ENCODE measurements at places on chromosomes 11 and 22. TPM values are rescaled to one million over a fixed set of nuclear protein-coding genes. Genes with fewer than 3 reads are reported as not detected.

KCNQ1 gene
- 32.7 TPM for total RNA-seq

FGF4 gene
- total RNA-seq: not detected

DNA sequence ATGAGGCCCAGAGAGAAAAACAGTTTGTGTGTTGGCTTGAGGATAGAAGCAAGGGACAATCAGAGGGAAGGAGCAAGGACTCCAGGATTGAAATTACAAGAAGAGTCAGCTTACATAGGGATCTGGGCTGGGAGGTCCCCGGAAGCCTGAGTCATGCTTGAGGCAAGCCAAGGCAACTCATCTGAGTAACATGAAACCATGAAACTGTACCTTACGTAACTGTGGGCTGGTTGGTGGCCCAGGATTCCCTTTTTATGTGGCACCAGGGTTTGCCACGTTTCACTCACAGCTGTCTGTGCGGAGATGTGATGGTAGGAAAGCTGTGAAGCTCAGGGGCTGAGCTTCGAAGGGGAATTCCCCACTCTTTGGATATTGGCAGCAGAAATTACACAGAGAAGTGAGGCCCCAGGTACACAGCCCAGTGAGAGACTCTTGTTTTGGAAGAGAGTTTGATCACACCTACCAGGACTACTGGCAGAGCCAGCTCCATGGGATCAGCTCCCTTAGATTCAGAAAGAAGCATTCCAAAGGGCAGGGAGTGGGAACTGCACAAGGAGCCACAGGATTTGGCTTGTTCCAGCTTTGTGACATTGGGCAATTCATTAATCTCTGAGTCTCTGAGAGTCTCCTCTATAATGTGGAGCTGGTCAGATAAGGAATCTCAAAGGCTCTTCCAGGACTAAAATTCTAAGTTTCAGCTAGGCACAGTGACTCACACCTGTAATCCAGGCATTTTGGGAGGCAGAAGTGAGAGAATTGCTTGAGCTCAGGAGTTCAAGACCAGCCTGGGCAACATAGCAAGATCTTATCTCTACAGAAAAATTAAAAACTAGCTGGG is 7.8 kb downstream of the SLC5A1 start:
- peak; percentile 52 for DNase-seq

MRPL23 gene
- 14.0 TPM for total RNA-seq

DNA sequence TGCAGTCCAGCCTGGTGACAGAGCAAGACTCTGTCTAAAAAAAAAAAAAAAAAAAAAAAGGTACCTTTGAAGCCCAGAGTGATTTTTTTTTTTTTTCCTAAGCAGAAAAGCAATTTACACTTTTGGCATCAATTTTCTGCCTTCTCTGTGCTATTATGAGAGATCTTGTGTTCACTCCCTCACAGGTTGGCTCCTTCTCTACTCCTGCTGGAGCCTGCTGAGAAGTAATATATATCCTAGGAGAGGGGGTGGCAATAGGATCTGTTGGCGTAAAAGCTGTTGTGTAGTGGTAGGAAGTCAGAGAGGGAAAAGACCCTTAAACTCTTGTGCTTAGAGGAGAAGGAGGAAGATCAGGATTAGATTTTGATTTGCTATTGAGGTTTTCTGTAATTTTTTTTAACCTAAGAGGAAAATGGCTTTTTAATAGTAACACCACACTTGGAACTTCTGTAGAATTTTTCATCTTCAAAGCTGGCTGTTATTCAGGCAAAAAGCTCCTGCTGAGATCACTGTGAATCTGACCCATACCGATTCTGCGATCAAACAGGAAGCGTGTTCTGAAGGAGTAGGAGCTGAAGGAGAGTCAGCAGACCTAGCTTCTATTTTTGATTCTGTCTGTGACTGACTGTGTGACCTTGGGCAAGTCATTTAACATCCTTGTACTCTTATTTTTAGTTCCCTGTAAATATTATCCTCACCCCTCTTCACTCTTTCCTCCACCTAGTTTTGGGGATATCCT is 77.7 kb downstream of the TRIM44 start:
- DNase-seq: no peak

CARD18 gene
- not detected for total RNA-seq

DNA sequence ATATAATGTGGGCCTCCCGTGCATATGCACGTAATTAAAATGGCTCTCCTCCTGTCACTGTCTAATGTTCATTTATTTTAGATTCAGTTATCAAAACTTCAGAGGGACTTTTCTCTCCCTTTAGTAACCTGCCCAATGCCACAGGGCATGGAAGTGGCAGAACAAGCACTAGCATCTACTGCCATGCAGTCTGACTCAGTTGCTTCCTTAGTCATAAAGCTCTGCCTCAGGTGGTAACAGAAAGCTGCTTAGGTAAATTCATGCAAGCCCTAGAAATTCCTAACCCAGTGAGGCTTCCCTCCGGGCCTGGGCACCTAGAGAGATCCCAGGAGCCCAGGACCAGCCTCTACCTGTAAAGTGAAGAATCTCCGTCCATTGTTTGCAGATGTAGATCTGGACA is 8.9 kb downstream of the PRPF19 start:
- no peak for DNase-seq

GRCh38 chr22:31923136-31923535 is 21.2 kb upstream of the YWHAH start:
- DNase-seq: peak; percentile 47

DNA sequence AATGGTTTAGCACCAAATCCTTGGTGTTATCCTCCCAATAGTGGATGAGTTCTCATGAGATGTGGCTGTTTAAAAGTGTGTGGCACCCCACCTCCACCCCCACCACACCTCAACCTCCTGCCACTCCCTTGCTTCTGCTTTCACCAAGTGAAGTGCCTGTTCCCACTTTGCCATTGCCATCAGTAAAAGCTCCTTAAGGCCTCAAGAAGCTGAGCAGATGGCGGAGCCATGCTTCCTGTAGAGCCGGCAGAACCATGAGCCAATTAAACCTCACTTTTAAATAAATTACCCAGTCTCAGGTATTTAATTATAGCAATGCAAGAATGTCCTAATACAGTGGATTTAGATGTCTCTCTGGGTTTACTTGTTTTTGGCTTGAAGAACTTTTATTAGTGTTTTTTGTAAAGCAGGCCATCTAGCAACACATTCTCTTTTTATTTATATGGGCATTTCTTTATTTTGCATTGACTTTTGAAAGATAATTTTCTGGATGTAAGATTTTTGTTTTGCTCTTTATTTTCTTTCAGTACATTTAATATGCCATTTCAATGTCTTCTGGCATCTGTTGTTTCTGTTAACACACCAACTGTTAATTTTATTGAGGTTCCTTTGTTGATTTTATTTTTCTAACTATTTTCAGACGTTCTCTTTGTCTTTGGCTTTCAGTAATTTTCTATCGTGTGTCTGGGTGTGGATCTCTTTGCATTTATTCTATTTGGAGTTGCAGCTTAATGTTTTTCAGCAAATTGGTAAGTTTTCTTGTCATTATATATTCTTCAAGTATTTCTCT is 724.5 kb upstream of the CNTN5 start:
- DNase-seq: no peak

DNA sequence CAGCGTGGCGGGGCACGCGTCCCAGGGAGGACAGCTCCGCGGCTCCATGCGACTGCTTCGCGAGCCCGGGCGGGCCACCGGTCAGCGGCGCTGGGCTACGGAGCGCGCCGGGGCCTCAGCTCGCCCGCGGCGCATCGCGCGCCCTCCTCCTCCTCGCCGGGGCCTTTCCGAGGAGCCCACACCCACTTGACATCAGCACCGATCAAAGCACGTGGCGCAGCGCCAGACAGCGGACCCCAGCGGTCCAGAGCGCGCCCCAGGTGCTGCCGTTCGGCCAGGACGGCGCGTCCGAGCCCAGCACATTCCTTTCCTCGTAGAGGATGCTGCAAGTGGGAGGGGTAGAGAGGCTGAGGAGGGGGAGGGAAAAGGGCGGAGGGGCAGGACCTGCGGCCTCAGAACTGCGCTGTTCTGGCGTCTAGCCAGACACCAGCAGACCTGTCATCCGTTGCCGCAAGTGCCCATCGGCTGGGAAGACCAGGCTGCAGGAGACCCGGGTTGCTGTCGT is 88.6 kb downstream of the PLEKHA7 start:
- DNase-seq: no peak

CDC42BPG gene
- 32.5 TPM for total RNA-seq

P2RY2 gene
- 1.0 TPM for total RNA-seq

MRGPRX3 gene
- total RNA-seq: not detected

DNA sequence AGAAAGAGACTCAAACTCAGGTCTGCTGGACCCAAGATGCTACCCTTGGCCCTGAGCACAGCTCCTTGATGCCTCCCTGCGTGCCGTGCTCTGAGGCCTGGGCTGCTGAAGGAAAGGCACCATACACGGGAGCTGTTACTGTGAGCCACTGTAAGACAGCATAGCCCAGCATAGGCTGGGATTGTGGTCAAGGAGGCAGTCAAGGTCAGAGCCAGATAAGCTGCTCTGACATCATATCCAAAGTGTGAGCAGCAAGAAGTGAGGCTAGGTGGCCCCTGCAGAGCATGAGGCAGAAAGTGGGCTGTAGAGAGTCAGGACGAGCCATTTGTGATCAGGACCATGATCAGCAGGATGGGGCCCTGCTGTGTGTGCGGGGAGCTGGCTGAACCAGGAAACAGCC is 7.7 kb downstream of the SLC22A8 start:
- DNase-seq: peak; percentile 67

DNA sequence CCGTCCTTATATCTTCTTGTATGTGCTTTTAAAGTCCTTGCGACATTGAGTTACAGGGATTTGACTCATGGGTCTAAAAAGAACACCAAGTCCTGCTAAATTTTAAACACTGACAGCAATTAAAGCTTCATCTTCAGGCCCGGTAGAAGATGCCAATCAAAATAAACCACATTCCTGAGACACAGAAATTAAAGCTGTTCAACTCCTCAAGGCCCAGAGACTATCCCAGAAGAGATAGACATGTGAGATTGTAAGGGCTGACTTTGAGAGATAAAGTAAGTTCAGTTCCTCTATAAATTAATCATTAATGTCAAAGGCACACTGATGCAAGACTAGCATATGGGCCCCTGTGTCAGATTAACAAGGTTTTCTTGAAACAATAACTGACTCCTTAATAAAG is 49.8 kb downstream of the OSBPL5 start:
- no peak for DNase-seq

GRCh38 chr22:30516731-30517130 is 11.2 kb upstream of the SEC14L4 start:
- no peak for DNase-seq

ARL2 gene
- total RNA-seq: 57.2 TPM

BDNF gene
- not detected for total RNA-seq

DNA sequence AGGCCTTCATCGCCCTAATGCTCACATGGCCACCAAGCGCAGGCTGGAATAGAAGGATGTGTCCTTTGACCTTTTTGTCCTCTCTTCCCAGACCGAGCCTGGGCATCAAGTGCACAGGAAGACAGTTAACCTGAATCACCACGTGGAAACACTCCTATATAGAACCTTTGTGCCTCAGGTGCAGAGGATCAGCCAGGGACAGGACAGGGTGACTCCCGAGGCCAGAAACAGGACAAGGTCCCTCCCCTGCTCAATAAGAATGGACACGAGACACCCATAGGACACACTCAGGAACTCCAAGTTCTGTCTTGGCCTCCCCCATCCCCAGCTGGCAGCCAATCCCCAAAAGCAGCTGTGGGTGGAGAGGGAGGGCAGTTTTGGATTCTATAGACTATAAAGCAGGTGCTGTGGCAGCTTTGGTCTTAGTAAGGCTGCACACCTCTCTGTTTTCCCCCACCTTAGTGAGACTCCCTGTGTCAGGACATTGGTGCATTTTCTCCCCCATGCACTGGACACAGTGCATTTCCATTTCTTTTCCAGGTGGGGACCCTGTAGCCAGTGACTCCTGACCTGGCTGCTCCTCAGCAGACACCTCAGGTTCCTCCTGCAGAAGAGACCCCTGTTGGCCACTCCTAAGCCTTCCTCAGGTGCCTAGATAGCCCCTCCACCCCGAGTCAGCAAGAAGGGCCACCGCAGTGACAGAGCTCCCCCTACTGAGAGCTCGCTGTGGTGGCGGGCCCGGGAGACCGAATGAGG is 43.6 kb upstream of the POU2AF1 start:
- peak; percentile 84 for DNase-seq

GRCh38 chr11:8341996-8342395 is 78.3 kb upstream of the LMO1 start:
- no peak for DNase-seq

DNA sequence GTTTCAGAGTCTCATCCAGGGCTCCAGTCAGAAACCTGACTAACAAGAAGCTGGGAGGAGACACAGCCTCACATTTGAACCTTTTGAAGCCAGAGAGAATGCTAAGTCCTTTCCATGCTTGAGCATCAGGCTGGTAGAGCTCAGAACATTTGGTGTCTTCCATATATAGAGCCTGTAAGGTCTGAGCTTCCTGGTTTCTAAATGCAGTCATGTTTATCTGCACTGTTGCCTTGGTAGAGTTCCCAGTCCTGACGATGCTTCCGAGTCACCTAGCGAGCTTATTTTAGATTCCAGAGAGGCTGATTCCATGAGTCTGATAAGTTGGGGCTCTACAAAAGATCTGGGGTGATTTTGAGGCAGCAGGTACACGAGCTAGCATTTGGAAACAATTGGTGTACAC is 68.4 kb upstream of the SORL1 start:
- DNase-seq: no peak

OR51M1 gene
- not detected for total RNA-seq

- no peak for DNase-seq
These were observed 60.0 kb downstream of the SLC22A12 start for GRCh38 chr11:64650923-64651523.

- no peak for DNase-seq
These were observed 43.2 kb downstream of the ST3GAL4 start for GRCh38 chr11:126398721-126399120.

AMOTL1 gene
- total RNA-seq: 38.4 TPM

- peak; percentile 21 for DNase-seq
These were observed 1.9 kb downstream of the FBXO7 start for GRCh38 chr22:32476281-32477195.

DNAJB13 gene
- not detected for total RNA-seq

GRCh38 chr11:7251487-7251835 is 243 bp upstream of the SYT9 start:
- no peak for DNase-seq

DNA sequence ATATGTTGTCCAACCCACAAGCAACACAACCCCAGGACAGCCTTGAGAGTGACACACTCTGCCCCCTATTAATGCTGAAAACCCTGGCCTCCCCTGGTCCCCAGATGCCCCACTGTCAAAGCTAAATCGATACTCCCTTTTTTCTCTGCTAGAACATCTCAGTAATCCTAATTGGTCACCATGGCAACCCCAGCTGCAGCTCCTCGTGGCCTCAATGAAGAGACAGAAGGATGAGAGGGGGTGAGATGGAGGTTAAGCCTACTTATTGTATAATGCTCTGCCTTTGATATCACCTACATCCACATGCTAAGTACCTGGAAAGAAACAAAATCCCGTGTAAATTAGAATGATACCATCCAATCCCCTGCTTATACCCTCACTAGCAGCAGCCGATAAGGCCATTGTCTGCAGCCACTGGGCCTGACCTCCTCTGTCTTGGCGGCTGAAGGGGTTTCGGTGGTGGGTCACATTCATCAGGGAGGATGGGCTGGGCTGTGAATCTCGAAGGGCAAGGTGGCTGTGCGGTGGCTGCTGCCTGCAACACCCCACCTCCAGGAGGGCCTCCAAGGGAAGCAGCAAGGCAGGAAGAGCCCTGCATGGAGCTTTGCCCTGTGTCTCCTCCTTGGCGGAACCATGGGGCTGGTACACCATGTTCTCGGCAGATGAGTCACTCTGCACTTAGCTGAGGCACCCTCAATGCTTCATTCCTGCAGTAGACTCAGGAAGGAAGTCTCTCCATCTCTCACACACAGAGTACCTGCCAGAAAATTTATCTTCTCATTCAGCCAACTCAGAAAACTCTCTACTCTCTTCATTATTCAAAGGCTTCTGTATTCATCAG is 399.5 kb downstream of the BUD13 start:
- DNase-seq: no peak
